ENCODE measurements at places on chromosomes 12 and 14. TPM values are rescaled to one million over a fixed set of nuclear protein-coding genes. Genes with fewer than 3 reads are reported as not detected.

DNA sequence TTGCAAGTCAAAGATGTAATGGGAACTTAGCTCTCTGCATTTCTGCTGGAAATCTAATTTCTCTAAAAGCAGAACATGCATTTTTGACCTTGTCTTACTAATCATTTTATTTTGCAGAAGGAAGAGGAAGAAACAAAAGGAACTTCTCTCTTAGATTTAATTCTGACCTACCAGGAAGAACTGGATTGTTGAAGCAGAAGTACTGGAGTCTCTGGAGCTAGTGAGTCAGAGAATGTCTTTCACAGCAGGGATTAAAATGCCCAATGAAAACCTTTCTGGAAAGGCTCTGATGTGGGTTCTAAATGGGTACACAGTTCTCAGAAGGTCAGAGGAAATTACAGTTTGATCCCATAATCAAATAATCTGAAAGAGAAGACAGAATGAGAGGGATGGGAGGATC is 70.8 kb upstream of the GNG2 start:
- DNase-seq, result no peak

DNA sequence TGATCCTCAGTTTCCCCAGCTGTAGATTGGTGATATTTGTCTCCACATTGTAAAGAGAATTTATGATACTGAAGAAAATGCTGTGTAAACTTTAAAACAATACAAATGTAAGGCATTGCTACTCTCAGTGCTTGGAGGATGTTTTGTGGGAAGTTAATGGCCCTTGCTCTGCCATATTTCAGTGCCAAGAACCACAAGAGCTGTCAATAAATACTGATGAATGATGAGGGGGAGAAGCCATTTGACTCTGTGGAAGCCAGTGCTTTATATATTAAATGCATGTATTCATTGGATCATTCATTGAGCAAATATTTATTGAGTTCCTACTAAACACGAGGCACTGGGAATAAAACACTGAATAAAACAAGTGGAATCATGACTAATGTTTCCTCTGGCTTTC is 30.8 kb downstream of the CACNA1C start:
- DNase-seq, result no peak

DNA sequence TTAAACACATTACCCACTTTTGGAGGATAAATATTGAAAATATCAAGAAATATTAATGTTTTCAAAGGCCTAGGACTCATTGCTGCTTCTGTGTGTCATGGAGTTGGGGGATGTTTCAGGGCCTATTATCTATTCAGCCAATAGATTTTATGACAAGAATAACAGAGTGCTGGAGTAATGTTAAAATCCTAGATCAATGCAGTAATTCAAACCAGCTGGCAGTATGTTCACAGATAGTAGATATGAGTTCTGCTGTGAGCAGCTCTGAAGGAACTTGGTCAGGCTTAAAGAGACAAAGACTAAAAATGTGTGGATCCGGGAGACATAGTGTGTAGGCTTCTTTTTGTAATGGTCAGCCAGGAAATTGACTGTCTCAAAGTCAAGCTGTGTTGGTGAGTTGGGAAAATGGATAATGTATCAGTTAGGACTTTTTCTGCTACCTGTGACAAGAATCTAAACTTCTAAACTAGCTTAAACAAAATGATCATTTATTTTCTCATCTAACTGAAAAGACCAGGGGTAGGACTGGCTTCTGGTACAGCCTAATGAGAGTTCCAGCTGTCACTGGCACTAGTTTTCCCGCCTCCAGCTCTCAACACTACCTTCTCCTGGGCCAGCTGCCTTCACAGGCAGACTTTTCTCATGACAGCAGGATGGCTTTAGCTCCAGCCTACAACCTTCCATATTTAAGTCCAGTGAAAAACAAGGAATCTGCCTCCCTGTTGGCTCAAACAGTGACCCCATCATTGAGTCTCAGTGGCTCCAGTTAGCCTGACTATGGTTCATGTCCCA is 16.3 kb upstream of the POLR3B start:
- no peak for DNase-seq

GRCh38 chr12:75892731-75893408 is 138.7 kb downstream of the PHLDA1 start:
- DNase-seq, result no peak

- DNase-seq, result no peak
Measured at GRCh38 chr12:2277492-2278155, 224.8 kb downstream of the CACNA1C start.

DNA sequence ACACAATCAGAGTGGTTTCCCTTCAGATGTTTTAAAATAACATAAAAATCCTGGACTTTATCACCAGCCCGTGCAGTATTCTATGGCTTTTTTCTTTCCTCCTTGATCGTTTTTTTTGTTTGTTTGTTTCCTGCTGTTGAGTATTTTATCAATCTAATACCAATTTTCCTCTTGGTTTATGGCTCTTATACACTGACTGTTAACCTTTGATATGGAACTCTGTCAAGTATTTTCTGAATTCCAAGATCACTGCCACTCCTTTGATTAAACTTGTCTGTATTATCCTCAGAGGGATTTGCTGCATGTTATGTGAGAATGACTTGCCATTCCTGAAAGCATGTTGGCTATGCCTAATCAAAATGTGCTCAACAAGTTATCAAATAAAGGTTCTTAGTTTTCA is 88.4 kb downstream of the PELI2 start:
- DNase-seq, result no peak

DNA sequence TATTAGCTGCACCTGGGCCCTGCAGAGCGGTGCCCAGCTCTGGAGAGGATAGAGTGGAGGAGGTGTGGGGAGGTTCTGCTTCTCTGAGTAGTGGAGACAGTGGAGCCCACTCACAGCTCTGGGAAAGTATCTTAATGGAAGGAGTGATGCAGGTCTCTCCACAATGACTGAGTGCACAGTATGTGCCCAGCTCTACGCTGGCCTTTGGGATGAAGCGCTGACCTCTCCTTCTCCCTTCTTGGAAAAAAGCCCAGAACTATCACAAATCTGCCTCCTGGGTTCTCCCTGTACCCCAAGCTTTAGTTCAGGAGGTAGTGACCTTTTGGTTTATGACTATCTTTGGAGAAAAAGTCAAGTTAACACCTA is 495 bp upstream of the KRT3 start:
- DNase-seq, result no peak

DNA sequence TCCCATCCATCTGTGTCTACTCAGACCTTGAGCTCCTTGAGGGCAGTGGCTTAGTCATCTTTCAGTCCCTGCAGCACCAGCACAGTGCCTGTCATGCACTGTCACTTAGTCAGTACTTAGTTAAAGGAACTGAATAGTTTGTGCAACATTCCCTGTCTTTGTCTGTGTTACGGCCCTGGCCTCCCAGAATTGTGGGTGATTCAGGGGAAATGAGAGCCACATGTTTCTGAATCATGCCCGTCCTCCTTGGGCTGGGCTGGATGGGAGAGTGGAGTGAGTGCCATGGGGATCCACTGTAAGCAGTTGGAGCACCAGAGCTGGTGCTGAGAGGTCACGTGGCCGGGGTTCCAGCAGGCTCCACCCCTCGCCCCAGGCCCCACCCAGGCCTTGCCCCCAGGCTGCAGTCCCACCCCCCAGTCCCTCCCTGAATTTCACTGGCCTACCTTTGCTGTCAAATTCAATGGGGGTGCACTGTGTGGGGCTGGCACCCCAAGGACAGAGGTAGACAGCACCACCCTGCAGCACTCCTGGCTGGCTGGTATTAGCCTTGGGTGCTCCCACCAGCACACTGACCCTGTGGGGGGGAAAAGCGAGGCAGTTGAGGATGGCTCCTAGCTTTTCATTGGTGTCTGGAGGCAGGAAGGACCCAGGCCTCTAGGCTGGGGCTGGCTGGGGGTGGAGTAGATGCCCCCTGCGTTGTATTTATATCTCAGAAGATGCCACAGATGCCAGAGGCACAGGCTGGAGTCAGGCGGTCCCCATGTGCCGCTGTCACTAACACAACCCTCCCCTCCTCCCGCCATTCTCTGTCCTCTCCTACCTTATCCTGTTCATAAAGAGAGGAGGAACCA is 7.5 kb downstream of the ITGA5 start:
- peak; percentile 86 for DNase-seq

GRCh38 chr12:46084666-46085631 is 94.6 kb upstream of the SCAF11 start:
- DNase-seq, result no peak

- no peak for DNase-seq
Measured at GRCh38 chr12:31687101-31687527, 27.6 kb downstream of the ETFBKMT start.

DNA sequence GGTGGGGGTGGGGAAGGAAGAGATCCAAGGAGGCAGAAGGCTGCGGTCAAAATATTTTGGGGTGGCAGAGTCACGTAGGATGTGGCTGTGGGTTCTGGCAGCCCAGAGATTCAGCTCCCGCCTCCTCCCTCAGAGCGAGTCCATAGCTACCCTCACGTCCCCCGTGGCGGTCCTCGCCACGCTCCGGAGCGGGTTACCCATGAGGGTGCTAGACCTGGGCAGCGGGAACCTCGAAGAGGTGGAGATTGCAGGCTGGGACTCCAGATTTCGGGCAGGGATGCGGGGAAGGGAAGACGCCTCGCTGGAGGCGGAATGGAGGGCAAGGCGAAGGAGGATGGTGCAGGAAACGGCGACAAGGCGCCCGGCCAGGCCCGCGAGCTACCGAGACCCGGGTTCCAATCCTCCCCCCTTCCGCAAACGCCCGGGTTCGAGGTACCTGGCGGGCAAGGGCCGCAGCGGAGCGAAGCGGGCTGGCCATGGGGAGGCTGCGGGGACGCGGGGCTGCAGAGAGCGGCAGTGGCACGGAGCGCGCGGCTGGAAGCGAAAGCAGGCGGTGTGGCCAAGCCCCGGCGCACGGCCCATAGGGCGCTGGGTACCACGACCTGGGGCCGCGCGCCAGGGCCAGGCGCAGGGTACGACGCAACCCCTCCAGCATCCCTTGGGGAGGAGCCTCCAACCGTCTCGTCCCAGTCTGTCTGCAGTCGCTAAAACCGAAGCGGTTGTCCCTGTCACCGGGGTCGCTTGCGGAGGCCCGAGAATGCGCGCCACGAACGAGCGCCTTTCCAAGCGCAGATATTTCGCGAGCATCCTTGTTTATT is 46.2 kb downstream of the BCAT1 start:
- peak; percentile 80 for DNase-seq

The SPIC gene
- total RNA-seq, result not detected

The SYT1 gene
- 0.24 TPM for total RNA-seq

The ABHD12B gene
- total RNA-seq, result not detected

The TMEM30B gene
- 0.30 TPM for total RNA-seq

All from Right ventricle myocardium inferior (tissue), 1 donor.